ENCODE measurements at places on chromosomes 11 and 22.

GRCh38 chr22:21108379-21109115, 62.8 kb downstream of the LRRC74B start:
- DNase-seq = no peak

DNA sequence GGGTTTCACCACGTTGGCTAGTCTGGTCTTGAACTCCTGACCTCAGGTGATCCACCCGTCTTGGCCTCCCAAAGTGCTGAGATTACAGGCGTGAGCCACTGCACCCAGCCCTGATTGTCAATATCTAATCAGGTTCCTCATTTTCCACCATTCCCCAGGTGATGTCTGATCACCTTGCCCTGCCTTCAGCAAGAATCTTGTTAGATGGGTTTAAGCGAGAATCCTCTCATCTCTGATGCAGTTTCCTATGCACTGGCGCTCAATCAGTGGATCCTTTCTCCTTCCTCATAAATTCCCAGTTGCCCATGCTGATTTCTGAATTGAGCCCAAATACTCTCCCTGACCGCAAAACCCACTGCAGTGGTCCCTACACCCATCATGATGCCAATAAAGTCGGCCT, 664 bp upstream of the ZC3H7B start:
- no peak for DNase-seq

GRCh38 chr11:76524919-76525318, 80.1 kb downstream of the EMSY start:
- DNase-seq = no peak

DNA sequence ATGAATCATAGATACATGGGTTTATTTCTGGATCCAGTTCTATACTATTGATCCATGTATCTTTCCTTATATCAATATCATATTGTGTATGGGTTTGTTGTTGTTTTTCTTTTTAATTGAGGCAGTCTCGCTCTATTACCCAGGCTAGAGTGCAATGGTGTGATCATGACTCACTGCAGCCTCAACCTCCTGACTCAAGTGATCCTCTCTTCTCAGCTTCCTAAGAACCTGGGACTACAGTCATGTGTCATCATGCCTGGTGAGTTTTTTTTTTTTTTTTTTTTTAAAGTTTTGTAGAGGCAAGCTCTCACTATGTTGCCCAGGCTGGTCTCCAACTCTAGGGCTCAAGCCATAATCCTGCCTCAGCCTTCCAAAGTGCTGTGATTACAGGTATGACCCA, 1589.4 kb upstream of the TENM4 start:
- no peak for DNase-seq

DNA sequence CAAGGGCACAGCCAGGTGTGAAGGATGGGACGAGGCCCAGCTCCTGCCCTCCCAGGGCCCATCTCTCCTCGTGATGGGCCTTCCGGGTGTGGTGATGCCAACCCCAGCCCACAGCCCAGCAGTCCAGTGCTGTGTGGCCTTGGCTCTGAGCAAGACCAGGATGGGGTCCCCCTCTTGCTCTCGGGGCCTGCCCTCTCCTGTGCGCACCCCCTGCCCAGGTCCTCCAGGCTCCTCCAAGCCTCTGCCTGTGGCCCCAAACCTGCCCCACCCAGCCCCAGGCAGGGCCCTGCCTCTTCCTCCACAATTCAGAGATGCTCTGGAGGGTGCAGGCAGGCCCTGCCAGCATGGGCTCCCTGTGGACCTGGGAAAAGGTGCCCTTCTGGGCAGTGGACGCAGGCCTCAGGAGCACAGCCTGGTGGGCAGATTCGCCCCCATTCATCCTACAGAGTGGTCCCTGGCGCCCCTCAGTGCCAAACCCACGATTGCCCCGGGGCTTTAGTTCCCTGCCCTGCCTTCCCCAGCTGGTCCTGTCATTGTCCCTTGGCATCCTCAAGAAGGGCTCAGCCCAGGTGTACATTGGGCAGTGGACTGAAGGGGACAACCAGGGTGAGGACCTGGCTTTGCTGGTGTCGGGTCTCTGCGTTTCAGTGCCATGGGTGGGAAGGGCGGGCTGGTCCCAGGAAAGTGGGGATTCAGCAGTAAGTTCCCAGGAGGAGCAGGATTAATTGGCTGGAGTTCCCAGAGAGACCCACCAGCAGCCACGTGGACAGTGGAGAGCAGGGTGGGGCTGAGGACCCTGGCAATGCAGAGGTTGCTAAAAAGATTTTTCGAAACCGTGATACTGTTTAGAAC, 19.8 kb downstream of the EIF1AD start:
- no peak for DNase-seq

- DNase-seq = no peak
Measured at GRCh38 chr11:134034496-134035381, 34.1 kb upstream of the JAM3 start.

- DNase-seq = no peak
Measured at GRCh38 chr22:35128637-35129036, 62.7 kb downstream of the ISX start.

GRCh38 chr11:1530686-1531448, 41.2 kb downstream of the DUSP8 start:
- DNase-seq = no peak

- no peak for DNase-seq
Measured at GRCh38 chr22:37916311-37916710, 10.2 kb downstream of the MICALL1 start.

Data from caudate nucleus (tissue), 63 donors.